Peyer's patch (tissue), 4 donors: ENCODE measurements at places on chromosomes 4 and X. TPM values are rescaled to one million over a fixed set of nuclear protein-coding genes. Genes with fewer than 3 reads are reported as not detected.

SSX1 gene
- not detected for total RNA-seq

STATH gene
- not detected for total RNA-seq

CDX4 gene
- total RNA-seq: not detected

- no peaks in the 10 kb centered on the region for H3K4me1 ChIP-seq
- H3K27me3 ChIP-seq: no peaks in the 10 kb centered on the region
- H3K27ac ChIP-seq: no peak overlapping the region
These were observed 23.4 kb downstream of the FBXO8 start for GRCh38 chr4:174260099-174260498.

DNA sequence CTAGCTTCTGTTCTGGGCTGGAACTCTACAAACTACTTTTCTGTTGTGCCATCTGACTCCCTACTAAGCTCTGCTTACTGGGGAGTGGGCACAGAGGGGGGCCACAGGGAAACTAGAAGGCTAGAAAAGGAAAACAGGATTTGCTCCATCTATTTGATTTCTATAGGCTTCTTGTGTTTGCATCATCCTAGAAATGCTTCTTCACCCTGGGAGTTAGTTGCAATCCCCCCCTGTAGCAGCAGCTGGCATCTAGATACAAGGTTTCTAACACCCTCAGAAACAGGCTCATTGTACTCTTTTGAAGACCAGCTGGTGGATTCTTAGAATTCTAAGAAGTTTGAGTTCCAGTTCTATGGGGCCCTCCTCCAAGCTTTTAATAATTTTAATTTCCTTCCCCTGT is 213.4 kb downstream of the TMA16 start:
- H3K27me3 ChIP-seq: no peaks in the 10 kb centered on the region
- no peaks in the 10 kb centered on the region for H3K4me1 ChIP-seq
- no peak for DNase-seq
- no peak overlapping the region for H3K27ac ChIP-seq
- H3K36me3 ChIP-seq: no peaks in the 10 kb centered on the region

DNA sequence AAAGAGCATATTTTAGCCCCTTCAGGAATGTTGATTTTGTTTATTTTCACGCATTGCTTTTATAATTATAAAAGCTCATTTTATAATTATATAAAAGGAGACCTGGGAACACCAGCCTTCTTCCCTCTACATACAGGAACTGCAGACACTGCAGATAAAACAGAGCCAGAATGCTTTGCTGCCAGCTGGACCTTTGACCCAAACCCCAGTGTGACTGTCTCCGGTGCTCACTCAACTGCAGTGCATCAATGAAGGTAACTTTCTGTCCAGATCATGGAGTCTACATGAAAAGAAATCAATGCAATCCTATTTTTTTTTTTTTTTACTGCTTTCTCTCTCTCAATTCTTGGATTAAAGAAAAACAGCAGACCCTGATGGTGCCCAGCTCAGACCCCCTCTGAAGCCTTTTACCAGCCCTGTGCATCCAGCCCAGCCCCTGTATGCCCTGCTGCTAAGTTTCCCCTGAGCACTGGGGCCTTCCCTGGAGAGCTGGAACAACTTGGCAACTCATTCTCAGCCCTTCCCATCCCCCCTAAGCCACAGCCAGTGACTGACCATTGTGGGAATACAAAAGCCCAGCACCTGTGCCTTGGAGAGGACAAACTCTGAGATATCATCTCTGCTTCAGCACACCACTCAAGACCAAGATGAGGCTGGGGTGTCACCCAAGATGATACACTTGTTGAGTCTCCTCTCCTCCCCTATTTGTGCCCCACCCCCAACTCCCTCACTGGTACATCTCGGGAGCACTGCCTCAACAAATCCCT is 182.1 kb downstream of the EVC2 start:
- no peaks in the 10 kb centered on the region for H3K4me1 ChIP-seq
- no peak for DNase-seq
- no peaks in the 10 kb centered on the region for H3K27me3 ChIP-seq

- no peak overlapping the region for H3K27ac ChIP-seq
- no peaks in the 10 kb centered on the region for H3K36me3 ChIP-seq
- no peak overlapping the region for H3K4me3 ChIP-seq
- no peaks in the 10 kb centered on the region for H3K27me3 ChIP-seq
- H3K4me1 ChIP-seq: no peaks in the 10 kb centered on the region
- no peak for DNase-seq
These were observed 1871.5 kb downstream of the ARAP2 start for GRCh38 chr4:34372815-34373214.
